ENCODE measurements at places on chromosomes 3 and 15.

GRCh38 chr3:55704521-55704920 lies 217.4 kb upstream of the WNT5A start:
- peak; percentile 86 for DNase-seq

GRCh38 chr15:69320977-69321554 lies 22.4 kb downstream of the PAQR5 start:
- no peak for DNase-seq

- no peak for DNase-seq
These were observed 6.8 kb downstream of the CSTA start for GRCh38 chr3:122331886-122332285.

- DNase-seq = no peak
These were observed 19.9 kb downstream of the ALDH1L1 start for GRCh38 chr3:126160243-126161210.

GRCh38 chr3:44114142-44114541 lies 127.5 kb upstream of the TOPAZ1 start:
- no peak for DNase-seq

DNA sequence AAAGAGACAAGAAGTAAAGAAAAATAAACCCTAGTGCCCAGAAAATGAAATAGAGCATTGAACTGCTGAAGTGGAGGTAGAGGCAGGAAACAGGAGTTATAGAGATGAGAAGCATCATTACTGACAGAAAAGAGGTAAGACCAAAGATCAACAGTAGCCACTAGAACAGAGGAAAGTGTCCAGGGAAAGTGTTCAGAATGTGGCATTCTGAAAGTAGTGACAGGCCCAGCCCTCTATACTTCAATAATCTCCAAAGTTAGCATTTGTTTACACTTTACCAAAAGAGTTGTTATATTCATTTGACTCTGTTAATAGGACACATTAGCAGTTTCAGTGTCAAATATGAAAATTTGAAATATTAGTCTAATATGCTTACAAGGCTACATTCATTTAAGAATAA lies 727.1 kb upstream of the NECTIN3 start:
- no peak for DNase-seq

GRCh38 chr3:187689984-187690383 lies 12.4 kb downstream of the RTP2 start:
- DNase-seq = no peak

DNA sequence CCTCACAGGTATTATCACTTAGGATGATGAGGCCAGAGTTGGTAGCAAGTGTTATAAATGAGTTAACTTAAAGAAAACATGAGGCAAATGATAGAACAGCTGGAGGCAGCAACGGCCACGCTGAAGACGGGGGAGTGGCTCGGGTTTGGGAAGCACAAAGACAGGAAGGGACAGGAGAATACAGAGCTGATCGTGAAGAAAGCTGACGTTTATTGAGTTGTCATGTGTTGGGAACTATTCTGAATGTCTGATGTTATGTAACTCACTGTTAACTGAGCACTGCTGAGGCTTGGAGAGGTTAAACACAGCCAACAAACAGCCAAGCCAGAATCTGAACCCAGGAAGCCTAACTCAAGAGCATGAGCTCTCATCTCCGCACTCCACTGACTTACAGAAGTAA lies 42.3 kb downstream of the FGD5 start:
- DNase-seq = no peak

DNA sequence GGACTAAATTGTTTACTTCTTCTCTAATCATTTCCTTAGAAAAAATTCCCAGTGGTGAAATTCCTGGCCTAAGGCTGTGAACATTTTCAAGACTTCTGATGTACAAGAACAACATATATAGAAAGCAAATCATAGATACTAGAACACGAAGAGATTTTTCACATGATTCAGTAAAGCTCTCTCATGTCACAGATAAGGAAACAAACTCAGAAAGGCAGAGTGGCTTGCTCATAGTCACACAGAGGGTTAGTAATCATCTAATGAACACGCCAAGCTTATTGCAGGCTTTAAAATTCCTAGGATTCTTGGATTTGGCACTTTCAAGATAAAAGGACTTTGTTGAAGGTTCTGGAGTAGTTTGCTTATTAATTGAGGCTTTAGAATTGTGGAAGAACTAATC lies 26.2 kb downstream of the CRTAP start:
- DNase-seq = peak; percentile 66

DNA sequence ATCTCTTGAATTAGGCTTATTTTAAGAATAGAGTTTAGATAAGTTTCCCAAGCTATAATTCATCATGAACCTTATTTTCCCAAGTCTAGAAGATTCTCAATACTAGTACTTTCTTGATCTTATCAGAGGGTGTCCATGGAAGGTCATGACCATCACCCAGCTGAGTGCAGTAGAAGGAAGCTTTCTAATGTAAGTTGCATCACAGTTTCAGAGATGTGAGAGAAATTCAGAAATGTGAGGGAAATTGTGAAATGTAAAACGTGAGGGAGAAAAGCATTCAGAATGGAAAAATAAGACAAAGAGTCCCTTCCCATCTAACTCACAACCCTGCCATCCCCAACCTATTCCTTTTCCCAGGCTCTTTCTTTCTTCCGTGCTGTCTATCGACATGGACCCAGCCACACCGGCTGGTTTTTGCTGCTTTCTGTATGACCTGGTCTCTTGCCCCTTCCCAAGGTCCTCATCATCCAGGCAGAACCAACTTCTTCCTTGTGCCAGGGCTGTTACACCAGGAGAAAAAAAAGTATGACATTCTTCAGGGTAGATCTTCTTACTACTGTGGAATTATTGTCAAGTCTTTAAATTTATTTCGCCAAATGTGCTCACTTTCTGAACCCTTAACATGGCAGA lies 6.7 kb downstream of the CAPN3 start:
- no peak for DNase-seq

DNA sequence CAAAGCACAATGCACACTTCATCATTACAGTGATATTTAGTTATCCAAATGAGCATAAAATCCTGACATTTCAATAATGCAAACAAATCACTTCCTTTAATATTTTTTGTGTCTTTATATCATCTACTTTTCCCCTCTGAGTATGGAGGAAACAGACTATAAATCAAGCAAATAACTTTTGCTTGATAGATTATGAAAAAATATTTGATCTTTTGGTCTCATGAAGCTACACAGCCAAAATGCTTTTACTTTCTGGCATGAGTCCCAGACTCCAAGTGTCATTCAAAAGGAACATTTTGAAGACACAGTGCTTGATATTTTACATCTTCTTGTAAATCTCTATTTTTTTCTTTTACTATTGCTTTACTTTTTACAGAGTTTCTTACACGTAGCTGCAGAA lies 215.3 kb upstream of the ROBO1 start:
- peak; percentile 10 for DNase-seq

GRCh38 chr15:93505506-93505905 lies 416.5 kb upstream of the RGMA start:
- no peak for DNase-seq

GRCh38 chr3:177979703-177980102 lies 556.5 kb upstream of the KCNMB2 start:
- no peak for DNase-seq

DNA sequence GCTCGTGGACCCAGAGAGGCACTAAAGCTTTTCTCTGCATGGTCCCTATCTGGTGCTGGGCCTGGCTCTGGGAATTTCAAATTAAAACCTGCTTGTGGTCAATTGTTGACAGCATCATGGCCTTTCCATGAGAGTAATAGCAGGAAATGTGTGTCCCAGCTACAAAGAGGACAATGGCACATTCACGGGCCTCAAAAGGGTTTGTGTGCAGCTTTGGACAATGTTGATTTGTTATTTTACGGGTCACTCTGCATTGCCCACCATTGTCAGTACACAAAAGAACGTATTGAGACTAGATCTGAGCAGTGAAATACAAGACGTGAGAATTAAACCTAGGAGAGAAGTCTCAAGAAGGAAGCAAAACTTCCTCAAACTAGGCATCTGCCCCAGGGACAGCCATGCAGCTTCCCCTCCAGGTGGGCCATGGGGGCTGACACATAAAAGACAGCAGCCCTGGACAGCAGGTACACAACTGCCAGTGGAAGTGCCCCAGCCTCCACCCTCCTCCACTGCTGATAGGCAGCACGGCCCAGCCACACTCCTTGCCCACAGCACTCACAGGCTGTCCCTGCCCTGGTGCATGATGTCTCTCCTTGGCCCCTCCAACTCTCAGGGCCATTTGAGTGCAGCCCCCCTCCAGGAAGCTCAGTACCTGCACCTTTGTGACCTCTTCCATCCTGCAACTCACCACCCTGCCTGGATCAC lies 15.9 kb upstream of the LTF start:
- DNase-seq = no peak

GRCh38 chr3:72375237-72376076 lies 472.8 kb downstream of the SHQ1 start:
- no peak for DNase-seq

DNA sequence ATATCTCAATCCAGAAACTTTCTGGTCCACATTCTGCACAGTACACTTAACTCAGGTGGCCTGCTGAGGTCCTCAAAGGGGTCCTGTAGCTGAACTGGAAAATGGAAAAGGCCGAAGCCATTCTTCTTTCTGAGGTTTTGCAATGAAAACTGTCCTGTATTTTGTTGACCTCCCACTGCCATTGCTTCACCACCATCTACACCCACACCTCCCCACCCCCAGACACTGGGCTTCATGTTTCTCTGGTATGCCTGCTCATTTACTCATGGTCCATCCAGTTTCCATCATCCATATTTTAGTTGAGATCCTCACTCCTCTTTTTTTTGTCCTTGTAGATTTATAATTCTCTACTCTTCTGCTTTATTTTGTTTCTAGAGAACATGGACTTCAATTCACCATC lies 115.7 kb upstream of the SLC24A5 start:
- DNase-seq = no peak

- peak; percentile 61 for DNase-seq
These were observed 8.1 kb upstream of the CLDN11 start for GRCh38 chr3:170410428-170411029.

DNA sequence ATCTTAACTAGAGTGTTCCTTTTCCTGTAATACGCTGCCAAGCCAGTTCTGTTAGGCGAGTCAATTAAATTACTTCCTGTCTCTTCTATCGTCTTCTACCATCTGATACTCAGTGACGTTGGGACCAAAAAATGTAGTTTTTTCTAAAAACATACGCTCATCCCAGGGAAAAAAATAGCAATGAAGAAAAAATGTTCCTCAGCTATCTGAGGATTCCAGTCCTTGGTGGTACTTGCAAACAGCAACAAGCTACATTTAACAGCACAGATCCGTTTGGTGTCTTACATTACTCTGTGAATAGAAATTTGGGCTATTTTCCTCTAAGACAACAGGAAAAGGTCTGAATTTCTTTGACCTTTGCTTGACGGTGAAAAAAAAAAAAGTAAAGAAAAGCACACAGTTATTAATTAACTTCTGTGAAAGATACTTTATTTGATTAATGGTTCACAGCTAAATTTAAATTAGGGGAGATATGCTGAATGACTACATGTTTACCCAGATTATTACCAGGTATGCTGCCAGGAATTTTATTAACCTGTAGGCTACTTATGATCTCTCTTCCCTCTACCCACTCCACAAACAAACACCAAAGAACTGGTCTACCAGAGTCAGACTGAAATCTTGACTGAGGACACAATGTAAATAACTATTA lies 254.4 kb upstream of the ZPLD1 start:
- DNase-seq = peak; percentile 91

GRCh38 chr15:62059816-62060112 lies 483 bp downstream of the VPS13C start:
- peak; percentile 73 for DNase-seq

DNA sequence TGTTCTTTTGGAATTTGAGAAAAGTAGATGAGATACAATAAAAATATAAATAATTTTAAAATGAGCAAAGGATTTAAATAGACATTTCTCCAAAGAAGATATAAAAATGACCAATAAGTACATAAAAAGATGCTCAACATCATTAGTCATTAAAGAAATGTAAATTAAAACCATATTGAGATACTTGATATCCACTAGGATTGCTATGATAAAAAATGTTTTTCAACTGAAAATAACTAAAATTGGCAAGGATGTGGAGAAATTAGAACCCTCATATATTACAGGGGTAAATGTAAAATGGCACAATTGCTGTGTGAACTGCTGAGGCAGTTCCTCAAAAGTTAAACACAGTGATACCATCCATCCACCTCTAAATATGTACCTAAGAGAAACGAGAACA lies 38.8 kb downstream of the LRRFIP2 start:
- DNase-seq = no peak

DNA sequence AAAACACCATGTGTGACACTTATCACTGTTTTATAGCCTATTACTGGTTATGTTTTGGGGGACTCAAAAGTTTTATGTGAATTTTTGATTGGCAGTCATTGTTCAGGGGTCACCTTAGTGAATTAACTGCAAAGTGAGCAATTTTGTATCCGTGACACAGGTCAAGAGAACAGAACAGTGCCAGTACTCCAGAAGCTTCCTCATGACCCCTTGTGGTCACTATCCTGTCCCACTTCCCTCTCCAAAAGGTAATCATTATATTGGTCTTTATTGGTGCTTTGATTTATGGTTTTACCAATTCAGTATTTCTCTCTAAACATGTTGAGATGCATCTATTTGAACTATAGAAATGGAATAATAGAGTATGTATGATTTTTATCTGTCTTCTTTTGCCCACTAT lies 107.1 kb downstream of the STT3B start:
- DNase-seq = no peak

DNA sequence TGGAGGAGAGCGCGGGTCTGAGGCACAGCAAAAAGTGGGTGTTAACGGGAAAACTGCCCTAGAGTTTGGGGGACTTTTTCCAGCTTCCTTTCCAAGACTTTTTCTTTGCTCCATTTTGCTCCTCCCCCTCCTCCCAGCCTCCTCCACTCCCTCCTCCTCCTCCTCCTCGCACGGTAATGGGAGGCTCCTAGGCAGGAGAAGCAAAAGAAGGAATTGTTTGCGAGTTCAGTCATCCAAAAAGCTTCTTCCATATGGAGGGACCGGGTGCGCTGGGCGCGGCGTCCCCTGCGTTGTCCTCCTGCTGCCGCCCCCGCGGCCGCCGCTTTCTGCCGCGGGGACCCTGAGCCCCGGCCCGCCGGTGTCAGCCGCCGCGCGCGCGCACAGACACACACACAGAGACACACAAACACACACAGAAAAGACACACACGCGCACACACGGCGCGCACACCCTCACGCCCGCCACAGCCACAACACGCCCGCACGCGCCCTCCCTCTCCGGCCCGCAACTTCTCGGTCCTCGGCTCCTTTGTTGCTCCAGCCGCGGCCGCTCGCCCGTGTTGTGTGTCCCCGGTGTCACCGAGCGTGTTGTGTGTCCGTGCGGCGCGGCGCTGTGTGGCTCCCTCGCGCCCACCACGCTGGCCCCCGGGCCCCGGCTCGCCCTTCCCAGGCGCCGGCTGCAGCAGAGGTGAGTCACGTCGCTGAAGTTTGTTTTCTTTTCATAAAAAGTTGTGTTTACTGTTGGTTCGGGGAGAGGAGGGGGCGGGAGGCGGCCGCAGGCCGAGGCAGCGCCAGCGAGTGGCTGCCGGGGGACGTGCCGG lies at the start of gene BOC:
TSS of gene BOC (plus strand) at position 228 of the 820 bp plus-strand sequence. CDS start 38,246 bp downstream, outside the sequence.
- peak; percentile 74 for DNase-seq

- no peak for DNase-seq
These were observed 141.7 kb upstream of the GPR149 start for GRCh38 chr3:154571553-154572226.

- DNase-seq = no peak
These were observed 40.4 kb upstream of the WDR49 start for GRCh38 chr3:167694121-167694520.
